ENCODE measurements at places on chromosomes 4 and X.
A peak's percentile ranks its signal among the peaks of the same experiment; 100 is the strongest.

GRCh38 chr4:42720533-42720932, 63.6 kb upstream of the ATP8A1 start:
- no peak for DNase-seq

DNA sequence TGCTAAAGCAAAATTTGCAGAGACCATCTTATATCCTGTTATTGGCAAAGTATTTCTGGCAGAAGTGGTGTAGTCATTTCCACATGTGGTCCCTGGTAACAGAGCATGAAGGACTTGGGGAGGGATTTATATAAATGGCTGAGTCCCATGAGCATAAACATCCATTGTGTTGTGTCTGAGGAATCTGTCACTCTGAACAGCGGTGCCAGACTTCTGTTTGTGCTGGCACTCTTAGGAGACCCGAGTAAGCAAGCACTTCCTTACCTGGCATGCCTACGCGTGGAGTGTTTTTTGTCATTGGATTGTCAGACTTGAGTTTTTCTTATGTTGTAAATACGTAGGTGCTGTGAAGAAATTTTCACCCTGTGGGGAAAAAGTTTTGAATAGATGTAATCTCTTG, 285.9 kb downstream of the ARHGAP10 start:
- DNase-seq = no peak

- peak; percentile 14 for DNase-seq
These were observed 67.9 kb upstream of the SOX3 start for GRCh38 chrX:140572724-140573123.

DNA sequence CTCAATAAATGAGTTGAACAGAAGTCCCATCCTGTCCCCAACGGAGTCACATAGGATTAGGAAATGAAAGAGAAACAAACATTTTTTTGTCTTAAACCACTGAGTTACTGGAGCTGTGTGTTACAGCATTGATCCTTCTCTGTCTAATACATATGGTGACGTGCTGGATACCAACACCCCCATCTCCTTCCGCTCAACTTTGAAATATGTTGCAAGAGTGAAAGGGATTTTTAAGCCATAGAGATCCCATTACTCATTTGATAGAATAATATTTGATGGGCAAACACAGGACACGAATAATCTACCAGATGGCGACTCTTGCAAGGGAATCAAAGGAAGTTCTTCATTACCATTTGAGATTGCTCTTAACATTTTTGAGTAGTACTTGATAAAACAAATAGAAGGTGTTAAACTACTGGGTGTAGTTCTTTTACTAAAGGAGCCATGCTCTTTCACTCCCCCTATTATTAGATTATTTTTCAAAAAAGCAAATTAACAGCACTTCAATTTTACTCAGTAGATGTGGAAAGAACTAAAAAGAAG, 140.5 kb downstream of the PACRGL start:
- DNase-seq = peak; percentile 26

DNA sequence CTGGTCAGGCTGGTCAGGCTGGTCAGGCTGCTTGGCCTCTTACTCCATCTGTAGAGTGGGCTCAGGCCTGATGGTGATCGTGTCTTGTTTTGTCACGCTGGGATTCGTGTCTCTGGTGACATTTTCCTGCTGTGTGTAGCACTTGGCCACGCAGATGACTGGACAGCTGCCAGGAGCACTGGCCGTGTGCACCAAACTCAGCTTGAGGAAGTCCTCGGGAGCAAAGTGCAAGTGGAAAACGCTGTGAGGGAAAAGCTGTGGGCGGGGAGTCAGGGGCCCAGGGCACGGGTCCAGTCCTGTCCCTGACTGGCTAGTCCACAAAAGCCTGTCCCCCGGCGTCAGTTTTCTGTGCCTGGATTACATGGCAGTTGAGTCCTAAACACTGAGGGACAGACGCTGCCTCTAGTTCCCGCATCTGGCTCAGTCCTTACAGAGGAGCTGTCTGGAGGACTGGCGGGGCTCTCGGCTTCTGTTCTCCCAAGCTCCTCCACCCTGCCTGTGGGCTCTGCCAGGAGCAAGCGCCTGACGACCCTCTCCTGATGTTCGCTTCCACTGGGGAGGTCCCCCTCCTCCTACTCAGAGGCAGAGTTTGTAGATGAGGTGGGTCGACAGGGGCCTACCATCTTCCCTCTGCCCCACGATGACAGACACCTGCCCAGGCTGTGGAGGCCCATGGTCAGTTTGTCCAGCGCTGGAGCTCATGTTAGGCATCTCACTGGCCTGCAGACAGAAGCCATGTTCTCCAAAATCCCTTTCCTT, 35.9 kb upstream of the GRPEL1 start:
- no peak for DNase-seq

DNA sequence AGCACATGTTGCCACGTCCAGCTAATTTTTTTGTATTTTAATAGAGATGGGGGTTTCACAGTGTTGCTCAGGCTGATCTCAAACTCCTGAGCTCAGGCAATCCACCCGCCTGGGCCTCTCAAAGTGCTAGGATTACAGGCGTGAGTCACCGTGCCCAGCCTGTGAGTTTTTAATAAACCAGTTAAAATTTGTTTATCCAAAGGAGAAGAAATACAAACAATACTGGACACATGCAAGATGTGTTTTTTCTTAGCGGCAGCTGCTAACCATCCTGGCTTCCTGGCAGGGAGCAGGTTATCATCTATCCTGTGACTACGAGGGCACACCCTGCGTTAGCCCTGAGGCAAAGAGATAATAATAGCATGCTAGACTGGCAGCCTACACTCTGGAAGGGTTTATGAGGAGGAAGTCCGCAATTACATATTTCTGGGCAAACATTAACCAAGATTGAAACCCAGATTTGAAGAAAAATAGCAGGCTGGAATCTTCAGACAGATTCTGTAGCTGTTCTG, 191.4 kb downstream of the SPRY1 start:
- DNase-seq = peak; percentile 23

- no peak for DNase-seq
These were observed 204.6 kb downstream of the SCFD2 start for GRCh38 chr4:53161051-53161786.

- no peak for DNase-seq
These were observed 50.0 kb downstream of the ZCCHC13 start for GRCh38 chrX:74353984-74354383.

GRCh38 chr4:18935659-18936345, 914.2 kb upstream of the LCORL start:
- no peak for DNase-seq

DNA sequence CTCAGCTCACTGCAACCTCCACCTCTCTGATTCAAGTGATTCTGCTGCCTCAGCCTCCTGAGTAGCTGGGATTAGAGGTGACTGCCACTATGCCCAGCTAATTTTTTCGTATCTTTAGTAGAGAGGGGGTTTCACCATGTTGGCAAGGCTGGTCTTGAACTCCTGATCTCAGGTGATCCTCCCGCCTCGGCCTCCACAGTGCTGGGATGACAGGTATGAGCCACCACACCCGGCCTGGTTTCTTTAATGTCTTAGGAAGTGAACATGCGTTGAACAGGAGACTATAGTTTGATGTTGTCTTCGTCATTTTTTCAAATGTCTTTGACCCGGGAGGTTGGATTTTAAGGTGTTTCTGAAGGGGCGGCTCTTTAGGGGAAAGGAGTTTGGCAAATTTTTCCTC, 91.0 kb downstream of the DHRSX start:
- DNase-seq = no peak

DNA sequence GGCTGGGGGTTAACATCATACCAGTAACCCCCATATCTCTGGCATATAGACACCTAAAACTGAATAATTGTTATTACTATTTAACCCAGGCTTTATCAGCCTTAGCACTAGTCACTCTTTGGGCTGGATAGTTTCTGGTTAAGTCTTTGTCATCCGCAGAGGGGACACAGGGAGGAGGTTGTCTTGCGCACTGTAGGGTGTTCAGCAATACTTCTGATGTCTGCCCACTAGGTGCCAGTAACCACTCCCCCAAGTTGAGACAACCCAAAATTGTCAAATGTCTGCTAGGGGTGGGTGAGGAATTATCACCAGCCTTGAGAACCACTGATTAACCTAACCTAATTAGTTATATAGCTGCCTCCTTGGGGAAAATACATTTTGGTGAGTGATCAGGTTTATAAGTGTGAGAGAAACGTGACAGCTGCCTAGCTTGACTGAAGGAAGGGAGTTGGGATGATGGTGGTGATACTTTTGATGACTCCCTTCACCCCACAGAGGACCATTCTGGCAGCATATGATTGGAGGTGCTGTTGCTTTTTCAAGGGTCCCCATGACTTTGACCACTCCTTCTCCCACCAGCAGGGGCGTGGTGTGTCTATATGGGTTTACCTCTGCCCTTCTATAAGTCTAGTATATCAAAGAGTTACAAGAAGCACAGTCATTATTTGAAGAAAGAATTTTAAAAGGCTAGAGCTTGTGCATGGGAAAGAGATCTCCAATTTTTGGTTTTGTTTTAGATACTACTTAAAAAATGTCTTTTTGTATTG, 140.9 kb downstream of the STIM2 start:
- no peak for DNase-seq

- DNase-seq = peak; percentile 15
These were observed 77.6 kb downstream of the ARHGAP6 start for GRCh38 chrX:11588097-11588496.

DNA sequence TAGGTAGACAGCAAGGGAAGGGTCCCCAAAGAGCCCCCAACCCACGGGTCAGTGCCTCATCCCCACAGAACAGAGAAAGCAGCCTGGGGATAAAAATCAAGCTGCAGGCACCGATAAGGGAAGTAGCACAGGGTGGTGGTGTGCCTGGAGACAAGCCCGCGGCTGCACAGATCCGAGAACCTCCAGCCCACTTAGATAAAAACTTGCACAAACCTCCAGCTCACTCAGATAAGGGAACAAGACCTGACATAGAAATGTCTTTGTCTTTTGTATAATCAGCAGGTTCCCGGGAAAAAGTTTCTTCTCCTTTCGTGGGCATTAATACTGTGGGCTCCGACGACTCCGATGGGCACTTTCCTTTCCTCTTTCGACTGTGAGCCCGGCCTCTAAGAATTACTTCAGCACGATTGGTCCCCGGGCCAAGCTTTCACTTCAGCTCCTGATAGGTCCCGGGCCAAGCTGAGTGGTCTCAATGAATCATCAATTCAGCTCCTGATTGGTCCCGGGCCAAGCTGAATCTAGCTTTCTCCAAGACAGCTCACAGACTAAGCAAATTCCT, 32.4 kb downstream of the PRDX4 start:
- DNase-seq = peak; percentile 11
